ENCODE measurements at places on chromosomes 2 and 18.
A peak's percentile ranks its signal among the peaks of the same experiment; 100 is the strongest.

GRCh38 chr18:57931038-57931437 is 113.0 kb upstream of the NEDD4L start:
- no peak for DNase-seq

DNA sequence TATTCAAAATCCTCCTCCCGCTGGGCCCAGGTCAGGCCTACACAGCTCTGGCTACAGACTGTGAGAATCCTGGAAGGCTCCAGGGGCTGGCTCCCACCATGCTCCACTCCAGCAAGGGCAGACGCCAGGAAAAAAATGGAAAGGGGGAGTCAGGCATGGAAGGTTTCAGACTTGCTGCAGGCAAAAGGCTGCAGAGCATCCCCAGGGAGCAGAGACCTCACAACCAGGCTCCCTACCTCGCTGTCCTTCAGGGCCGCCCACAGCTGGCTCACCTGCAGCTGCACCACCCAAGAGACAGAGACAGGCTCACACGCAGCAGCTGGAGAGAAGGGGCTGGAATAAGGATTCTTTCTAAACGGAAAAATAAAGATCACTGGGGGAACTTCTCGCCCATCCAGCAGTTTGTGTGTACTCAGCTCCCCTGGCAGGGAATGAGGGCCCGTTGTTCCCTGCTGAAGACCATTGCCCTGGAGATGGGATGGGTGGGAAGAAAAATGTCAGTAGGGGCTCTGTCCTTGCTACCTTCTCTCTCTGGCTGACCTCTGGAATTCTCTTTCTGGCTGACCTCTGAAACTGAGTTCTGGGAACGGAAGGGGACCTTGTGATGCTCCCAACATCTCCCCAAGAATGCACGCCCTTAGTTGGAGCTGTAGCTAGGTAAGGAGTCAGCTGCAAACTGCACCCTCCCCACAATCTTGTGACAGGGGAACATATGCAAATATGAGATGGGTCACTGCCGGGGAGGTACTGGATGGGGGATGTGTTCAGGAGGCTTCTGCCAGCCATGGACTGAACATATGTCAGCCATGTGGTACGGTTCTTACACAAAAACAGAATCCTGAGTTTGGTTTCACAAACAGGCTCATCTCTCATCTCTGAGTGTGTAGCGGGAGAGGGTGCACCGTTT is 34.5 kb downstream of the BCL2 start:
- no peak for DNase-seq

- DNase-seq = no peak
Measured at GRCh38 chr2:108347786-108348185, 30.0 kb upstream of the SULT1C4 start.

- DNase-seq = no peak
Measured at GRCh38 chr2:237253046-237253702, 160.8 kb downstream of the COL6A3 start.

DNA sequence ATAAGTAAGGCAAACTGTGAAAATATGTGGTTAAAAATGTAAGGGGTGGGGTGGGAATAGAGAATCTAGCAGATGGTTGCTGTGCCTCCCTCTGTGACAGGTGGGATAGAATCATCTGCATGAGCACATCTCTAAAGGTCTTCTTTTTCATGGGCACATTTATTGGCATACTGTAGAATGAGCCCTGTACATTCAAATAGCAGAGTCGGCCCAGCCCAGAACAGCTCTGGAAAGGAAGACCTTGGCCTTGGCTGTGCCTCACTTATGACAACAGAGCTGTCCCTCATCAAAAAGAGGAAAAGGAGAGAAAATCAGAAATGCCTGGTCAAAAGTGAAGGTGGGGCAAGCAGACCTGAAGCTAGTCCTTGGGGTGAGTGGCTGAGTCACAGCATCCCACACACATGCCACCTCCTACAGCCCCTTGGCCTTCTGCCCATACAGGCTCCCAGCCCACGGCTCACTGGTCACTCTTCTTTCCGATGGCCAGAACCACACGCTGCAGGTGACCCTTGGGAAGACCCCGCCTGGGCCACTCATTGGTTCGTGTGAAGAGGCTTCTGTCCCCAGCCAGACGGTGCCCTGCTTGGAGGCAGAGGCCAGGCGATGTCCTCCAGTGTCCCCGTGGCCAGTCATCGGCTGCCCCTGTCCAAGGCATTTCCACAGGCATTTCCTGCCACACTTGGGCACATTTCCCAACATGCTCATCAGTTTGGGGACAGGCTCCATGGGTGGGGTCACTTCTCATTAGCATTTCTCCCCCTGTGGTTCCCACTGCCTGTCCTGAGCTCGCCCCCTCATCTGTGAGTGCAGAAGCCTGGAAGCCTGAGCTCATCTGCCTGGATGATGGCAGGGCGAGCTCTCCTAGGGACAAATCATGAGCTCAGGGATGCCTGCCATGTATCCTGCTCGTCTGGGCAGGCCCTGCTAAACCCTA is 113.6 kb downstream of the MCFD2 start:
- no peak for DNase-seq

- DNase-seq = peak; percentile 7
Measured at GRCh38 chr2:118554616-118555015, 292.8 kb downstream of the EN1 start.

DNA sequence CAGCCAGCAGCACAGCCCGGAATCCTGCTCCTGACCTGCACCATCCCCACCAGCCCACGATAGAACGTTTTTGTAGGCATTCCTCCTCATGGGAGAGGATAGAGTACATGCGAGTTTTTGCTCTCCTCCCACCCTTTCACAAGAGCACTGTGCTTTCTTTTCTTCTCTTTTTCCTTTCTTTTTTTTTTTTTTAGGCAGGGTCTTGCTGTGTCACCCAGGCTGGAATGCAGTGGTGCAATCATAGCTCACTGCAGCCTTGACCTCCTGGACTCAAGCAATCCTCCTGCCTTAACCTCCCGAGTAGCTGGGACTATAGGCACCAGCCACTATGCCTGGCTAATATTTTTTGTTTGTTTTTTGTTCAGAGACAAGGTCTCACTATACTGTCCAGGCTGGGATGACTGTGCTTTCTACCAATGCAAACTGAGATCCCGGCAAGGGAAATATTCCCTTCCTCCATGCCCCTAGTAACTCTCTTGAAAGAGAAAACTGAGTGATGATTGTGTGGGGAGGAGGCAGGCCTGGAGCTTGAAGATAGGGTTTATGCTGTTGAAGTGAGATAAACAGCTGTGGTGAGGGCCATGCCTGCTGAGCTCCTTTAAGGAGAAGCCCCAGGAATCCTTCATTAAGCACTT is 82.6 kb upstream of the TXNDC2 start:
- DNase-seq = no peak

DNA sequence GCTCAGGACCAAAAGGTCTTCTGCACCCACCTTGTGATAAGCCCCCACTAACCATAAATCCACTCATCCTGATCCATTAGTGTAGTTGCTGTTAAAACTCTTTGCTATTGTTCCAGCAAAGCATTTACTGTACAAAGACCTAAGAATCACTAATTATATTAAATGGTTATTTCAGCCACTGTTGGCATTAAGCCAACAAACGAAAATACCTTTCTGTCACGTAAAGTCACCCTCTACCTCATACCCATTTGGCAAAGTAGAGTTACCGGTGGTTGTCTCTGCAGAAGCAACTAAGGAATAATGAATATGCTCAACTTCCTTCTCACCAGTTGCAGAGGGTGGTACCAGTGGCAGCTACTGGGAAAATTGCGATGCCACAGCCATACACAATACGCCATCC is 224.5 kb downstream of the SP3 start:
- no peak for DNase-seq

DNA sequence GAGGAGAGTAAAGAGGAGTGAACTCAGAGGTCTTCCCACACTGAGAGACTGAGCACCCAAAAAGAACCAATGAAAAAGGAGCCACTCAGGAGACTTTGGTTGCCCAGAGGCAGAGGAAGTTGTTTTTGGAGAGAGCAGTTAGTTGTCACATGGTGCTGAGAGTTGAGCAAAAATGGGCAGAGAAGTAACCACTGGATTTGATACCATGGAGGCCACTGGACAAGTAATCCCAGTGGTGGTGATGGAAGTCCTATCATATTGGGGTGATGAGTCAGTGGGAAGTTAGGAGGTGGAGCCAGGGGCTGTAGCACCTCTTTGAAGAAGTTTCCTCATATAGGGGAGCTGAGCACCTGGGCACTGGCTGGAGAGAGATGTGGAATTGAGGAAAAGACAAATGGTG is 235.8 kb downstream of the TPGS2 start:
- no peak for DNase-seq

DNA sequence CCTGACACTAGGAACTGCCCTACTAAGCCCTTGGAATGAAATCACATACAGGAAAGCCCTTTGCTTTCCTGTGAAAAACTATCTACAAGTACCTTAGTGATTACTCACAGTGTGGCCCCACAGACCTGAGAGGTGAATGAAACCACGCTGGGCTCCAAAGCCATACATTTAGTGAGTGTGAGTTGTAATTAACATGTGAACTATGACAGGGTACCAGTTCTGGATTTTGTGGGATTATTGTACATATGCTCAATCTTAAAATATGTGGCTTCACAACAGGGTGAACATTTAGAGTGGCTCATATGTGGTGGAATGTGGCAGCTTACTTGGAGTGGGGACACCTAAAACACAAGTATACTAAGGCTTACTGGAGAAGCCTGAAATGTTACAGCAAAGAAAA is 12.3 kb downstream of the KCTD1 start:
- DNase-seq = peak; percentile 27

DNA sequence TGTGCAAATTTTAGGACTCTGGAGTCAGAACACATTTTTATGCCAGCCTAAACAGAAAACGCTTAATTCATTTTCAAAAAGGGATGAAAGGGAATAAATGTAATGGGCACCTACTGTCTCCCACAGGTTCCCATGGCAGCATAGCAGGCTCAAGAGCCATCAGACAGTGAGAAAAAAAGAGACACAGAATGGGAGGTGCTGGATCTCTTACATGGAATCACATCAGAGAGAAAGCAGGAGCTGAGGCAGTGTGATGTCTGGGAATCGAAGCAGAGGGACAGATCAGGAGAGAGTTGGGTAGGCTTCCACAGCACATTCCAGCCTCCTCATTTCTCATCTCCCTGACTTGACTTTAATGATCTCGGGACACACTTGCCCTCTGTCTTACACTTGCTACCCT is 684.3 kb downstream of the KCNJ3 start:
- DNase-seq = no peak

DNA sequence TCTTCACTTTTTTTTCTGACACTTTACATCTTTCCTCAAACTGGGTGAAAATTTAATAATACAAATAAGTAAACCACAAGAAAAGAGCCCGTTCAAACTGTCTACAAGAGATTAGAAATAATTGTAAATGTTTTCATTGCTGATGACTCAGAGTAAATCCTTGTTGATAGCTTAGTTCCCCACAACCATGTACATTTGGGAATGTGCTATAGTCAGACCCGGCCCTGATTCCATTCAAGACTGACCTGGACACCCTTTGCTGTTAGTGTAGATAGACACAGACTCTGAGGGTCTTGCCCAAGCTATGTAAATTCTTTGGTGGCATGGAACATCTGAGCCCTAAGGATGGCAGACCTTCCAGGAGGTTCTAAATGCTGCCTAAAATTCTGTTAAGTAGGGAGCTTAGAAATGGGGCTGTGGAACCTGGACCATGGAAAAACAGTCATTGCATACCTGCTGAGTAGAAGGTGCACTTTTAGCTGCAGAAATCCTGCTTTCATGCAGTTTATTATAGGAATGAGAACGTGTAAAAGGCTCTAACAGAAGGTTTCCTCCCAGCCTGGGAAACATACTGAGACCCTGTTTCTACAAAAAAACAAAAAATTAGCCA is 3.7 kb downstream of the MALT1 start:
- no peak for DNase-seq

DNA sequence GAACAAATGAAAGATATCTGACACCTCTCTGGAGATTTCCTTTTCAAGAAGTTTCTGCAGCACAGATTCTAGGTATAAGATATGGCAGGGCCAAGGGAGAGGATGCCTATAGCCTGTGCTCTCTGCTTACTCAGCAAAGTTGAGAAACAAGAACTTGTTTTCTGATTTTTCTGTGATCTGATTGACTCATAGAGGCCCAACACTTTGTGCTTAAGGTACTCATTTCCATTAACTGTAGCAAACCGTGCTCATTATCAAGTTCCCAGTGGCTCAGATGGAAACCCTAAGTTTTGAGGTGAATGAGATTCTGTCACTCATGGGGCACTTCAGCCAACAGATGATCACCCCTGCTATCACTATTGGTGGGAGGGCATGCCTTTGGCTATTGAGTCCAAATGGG is 124.3 kb downstream of the SP100 start:
- DNase-seq = no peak

DNA sequence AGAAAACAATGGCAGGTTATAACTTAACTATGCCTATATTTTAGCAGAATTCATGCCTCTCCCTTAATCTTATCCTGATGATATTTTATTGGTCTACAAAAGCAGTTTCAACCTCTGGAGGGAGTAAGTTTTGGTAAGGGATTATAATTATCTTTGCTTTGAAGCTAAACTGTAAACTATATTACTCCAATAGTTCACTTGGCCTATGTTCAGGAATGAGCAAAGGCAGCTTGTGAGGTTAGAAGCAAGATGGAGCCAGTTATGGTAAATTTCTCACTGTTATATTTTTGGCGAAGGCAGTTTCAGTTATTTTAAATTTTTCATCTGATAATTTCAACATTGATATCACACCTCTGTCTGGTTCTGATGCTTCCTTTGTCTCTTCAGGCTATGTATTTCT is 192.5 kb upstream of the RGPD4 start:
- no peak for DNase-seq

DNA sequence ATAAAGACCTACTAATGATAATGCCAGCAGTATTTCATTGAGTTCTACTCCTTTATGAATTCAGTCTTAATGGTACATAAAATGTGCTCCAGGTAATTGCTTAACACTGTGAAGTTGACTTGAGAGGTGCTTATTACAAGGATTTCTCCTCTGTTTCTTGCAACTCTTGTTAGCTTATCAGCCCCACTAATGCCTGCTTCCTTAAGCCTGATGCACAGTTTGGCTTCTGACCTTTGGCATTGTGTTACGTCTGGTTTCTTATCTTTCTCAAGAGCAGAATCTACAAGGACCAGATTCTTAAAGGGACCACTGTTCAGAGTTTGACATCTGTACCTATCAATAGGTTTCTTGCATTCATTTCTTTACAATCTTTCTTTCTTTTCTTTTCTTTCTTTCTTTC is 223.9 kb upstream of the CWC22 start:
- no peak for DNase-seq

GRCh38 chr18:74590671-74591070 is 7.0 kb upstream of the ZNF407 start:
- no peak for DNase-seq

DNA sequence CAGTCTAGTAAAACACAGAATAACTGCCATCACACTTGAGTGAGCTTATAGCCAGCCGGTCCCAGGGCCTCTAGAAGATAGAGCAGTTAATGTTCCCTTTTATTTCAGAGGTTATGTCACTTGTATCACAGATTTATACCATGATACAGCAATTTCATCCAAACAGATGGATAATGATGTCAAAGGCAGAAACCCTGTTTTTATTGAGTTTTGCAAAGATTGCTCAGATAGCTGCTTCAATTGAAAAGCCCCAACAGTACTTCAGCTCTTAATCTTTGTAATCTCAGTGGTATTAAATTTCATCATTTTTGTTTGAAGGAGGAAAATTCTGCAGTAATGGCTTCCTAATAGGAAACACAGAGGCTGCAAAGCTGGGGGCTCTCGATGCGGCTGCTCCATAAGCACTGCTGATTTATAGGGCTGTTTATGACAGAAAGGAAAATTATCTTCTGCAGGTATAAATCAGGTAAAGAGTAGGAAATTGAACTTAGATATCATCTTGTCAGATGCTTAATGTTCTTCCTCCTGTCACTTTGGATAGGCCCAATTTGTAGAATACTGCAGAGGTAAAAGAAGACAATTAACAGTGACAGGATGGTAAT is 112.3 kb downstream of the LNPK start:
- no peak for DNase-seq

Measured in ACHN (cell line).